ENCODE measurements at places on chromosomes 4 and X. TPM values are rescaled to one million over a fixed set of nuclear protein-coding genes. Genes with fewer than 3 reads are reported as not detected.

BTK gene
- not detected for total RNA-seq

GATA1 gene
- total RNA-seq = not detected

STATH gene
- not detected for total RNA-seq

RXFP1 gene
- not detected for total RNA-seq

LRBA gene
- 25.7 TPM for total RNA-seq

GASK1B gene
- 83.1 TPM for total RNA-seq

P2RY4 gene
- not detected for total RNA-seq

CDKN2AIP gene
- 11.5 TPM for total RNA-seq

TRIM60 gene
- total RNA-seq = not detected

IL15 gene
- 4.6 TPM for total RNA-seq

KIAA1210 gene
- not detected for total RNA-seq

GLRA3 gene
- total RNA-seq = 0.09 TPM

PARM1 gene
- total RNA-seq = 0.52 TPM

SPINK2 gene
- total RNA-seq = not detected

- no peak for DNase-seq
Observed at GRCh38 chrX:34764852-34765361, 107.8 kb upstream of the TMEM47 start.

GRCh38 chrX:112736310-112736709, 56.6 kb upstream of the LHFPL1 start:
- DNase-seq = no peak

DNA sequence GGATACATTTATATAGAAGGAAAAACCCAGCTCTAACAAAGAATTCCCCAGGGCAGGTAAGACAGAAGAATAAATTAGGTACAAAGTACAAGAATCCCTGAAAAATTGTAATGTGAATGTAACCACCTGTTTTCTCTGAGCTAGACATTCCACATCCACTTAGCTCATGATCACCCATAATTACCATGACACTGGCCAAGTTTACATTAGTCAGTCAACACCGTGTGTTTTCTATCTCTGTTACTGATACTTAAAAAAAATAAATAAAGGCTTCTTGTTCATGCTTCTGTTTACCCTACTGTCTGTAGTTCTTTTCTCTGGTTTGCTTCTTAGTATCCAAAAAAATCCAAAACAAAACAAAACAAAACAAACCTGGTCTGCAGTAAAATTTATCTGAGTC, 66.0 kb downstream of the CBLL2 start:
- no peak for DNase-seq

DNA sequence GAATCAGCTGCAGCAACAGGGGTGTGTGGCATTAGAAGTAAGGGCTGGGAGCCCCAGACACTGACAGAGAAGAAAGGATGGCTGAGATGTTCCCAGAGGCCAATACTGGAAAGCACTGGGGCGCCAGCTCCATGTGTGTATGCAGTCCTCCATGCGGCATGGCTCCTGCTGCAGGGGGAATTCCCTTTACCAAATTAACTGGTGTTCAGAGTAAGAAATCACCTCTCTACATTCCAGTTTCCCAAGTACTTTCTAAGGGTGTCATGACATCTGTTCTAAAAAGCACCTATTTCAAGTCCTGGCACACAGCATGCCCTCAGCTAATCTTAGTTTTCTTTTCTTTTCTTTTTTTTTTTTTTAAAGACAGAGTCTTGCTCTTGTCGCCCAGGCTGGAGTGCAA, 98.0 kb downstream of the MAML3 start:
- DNase-seq = no peak

DNA sequence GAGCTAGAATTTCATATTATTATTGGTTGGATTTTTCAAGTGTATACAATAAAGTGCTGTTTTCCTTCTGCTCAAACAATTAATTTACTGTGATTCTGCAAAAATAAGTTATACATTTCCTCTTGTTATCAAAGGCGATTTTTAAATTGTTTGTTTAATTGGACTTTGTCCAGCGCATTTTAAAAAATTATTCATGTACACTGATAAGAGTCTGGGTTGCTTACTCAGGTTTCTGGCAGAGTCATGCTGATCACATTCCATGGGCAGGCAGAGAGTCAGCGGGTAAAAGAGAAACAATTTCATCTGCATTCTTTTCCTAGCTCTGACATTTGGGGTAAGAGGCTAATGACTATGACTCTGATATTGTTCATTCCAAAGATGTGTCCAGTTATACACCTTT, 8.9 kb downstream of the FAT4 start:
- DNase-seq = no peak

DNA sequence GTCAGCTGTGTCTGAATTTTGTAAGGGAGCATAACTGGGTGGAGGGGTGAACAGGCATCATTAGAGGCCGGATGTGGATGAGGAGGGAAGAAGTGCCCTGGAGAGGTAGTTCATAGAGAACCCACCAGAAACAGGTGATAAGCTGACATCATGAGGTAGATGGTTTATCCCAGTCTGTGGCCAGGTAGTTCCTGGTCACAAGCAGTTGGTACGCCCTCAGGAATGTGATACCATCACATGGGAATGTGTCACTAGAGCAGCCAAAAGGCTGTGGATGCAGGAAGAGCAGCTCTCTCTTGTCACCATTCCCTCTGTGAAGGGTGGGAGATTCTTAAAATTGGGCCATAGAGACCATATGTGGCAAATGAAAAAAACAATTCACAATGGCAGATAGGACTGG, 21.9 kb downstream of the MSN start:
- no peak for DNase-seq

DNA sequence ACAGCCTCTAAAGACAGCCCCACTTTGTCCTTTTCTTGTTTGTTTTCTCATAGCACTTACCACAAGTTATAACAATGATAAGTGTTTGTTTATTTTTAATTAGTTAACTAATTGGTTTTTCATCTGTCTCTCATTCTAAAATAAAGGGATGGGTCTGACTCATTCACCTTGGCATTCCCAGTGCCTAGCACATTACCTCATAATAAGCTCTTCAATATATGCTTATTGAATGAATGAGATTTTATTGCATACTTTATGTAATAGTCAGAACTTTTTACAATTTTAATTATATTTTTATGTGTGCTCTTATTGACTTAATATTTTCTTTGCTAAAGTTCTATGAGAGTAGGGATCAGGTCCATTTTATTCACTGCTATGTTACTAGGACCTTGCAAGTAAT, 22.8 kb upstream of the PRKG2 start:
- DNase-seq = no peak

DNA sequence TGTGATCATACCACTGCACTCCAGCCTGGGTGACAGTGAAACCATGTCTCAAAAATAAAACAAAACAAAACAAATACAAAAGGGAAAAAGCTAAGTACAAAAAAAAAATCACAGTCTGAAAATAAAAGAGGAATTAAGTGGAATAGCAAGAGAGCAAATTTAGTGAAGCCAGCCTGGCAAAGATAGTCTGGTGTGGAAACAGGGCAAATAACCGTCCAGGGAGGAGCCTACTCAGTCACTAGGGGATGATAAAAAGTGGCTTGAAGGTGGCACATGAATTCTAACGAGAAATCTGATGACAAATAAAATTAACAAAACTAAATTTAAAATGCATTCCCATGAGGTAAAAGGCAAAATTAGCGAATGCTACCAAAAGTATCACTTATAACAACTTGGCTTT, 8.2 kb downstream of the PDGFC start:
- DNase-seq = no peak

- DNase-seq = no peak
Observed at GRCh38 chr4:25088093-25088952, 57.6 kb upstream of the LGI2 start.

- DNase-seq = no peak
Observed at GRCh38 chr4:36944232-36944631, 300.3 kb upstream of the NWD2 start.

DNA sequence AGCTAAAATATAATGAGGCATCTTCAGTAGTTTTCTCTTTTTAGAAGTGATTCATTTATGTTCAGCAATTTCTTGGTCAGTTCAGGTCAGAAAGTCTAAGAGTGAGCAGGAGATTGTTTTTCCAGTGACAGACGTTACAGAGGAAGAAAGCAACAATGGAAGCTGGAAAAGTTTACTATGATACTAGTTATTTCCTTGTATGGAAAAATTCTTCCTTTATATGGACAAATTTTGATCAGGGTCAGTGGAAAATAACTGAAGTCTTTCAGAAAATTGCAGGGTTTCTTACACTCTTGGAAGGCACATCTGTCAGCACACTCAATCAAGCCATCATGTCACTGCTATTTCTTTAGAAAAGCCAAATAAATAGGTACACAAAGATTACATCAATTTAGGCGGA, 1120.7 kb downstream of the FAT4 start:
- no peak for DNase-seq

DNA sequence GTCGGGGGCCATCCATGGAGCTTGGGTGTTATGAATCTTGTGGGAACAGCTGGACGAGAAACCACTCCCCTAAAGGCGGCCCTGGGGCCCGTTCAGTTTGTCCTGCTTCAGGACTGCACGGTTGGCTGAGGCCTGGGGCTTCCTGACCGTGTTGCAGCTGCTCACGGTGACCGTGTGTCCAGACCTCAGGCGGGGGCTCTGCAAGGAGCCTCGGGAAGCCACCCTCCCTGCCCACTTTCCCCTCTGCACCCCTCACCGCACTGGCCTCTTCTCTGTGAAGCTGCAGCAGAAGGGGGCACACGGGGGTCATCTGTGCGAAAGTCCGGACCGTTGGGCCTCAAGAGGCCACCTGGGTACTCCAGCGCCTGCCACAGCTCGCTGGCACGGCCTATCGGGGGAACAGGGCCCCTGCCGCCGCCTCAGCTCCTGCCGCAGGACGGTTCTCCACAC, 29.4 kb downstream of the UVSSA start:
- DNase-seq = no peak

DNA sequence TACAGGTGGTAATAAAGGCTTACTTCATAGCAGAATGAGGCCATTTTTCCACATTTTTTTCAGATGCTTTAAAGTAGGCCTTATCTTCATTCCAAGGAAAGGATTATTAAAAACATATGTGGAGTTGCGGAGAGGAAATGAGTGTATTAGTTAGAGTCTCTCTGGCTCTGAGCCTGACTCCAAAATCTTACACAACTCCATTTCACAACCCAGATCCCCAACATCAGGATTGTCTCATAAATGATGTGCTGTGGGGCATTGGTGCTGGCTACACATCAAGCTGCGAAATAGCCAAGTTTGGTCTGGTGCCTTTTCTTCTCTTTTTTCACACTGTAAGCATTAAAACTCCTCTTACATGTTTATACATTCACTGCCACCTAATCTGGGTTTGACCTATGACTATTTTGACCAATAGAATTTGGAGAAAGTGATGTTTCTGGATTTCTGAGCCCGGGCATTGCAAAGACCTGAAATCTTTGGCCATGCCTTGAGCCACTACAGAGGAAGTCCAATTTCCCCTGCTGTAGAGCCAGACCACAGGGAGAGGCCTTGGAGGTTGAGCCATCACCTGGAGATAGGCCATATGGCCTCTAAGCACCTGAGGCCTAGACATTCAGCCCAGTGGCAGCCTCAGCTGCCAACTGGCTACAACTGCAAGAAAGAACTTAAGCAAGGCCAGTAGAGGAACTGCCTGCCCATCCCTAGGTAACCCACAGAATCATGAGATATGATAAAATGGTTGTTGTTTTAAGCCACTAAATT, 16.7 kb upstream of the SOD3 start:
- no peak for DNase-seq

GRCh38 chr4:181692965-181693364, 550.2 kb upstream of the TENM3 start:
- DNase-seq = no peak

- peak; percentile 36 for DNase-seq
Observed at GRCh38 chr4:121656269-121656641, 40.5 kb downstream of the ANXA5 start.

DNA sequence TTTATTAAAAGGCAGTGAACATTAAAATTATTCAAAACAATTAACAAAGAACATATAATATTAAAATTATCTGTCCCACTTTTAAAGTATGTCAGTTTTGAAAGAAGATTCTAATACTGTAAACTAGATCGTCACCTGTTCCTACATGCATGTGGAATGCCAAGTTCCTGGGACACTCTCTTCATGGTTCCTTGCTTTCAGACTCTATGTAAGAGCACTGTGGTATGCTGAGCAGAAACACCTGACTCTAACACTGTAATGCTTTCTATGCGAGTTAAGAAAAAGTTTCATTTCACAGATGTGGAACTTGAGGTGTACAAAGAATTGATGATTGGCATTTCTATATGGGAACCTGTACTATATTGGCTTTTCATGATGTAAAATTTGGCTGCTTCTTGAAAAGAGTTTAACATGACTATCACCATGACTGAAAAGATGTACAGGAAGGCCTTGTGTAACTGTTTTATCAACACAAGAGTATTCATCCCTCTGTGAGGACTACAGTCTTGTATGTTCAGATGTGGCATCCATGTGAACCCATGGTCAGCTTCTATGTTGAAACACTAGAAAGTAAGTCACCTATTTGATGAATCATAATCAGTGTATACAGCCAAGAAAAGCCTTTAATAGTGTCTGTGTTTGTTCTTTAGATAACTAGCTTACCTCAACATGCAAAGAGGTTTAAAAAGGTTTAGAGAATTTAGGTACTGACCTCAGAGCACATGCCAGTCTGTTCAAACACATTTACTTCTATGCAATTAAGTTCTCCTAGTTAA, 354.5 kb downstream of the ARHGAP24 start:
- no peak for DNase-seq

DNA sequence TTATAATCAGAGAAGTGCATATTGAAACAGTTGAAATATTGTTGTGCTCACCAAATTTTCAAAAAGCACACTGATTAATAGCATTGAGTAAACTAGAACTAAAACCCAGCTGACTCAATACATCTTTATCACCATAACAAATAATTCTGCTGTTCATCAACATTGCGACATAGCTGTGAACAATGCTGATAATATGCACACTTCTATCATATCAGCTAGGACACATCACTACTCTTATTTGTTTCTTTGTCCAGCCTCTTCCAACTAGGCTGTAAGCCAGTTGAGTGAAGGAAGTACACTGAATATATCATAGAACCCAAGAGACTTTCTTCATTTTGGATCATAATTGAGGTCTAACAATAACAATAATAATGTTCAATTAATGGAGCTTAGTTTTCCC, 349.7 kb downstream of the IQCM start:
- no peak for DNase-seq

DNA sequence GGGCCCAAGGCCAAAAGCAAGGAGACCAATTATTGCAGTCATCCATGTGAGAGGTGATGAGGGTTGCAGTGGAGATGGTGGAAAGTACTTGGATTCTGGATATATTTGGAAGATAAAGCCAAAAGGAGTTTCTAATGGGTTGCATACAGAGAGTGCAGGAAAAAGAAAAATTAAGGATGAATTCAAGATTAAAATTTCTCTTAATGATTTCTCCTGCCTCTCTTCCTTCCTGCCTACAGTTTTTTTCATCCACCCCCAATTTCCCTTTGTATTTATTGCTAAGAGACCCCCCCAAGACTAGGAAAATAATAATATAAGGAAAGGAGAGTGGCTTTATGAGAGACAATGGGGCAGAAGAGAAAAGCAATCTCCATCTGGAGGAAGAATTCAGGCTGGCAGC, 8.6 kb upstream of the FGF5 start:
- DNase-seq = no peak

GRCh38 chr4:73727685-73728084, 12.7 kb upstream of the CXCL8 start:
- peak; percentile 94 for DNase-seq

All from NCI-H460 (cell line).